ENCODE measurements at places on chromosomes 6 and 20. TPM values are rescaled to one million over a fixed set of nuclear protein-coding genes. Genes with fewer than 3 reads are reported as not detected.

DNA sequence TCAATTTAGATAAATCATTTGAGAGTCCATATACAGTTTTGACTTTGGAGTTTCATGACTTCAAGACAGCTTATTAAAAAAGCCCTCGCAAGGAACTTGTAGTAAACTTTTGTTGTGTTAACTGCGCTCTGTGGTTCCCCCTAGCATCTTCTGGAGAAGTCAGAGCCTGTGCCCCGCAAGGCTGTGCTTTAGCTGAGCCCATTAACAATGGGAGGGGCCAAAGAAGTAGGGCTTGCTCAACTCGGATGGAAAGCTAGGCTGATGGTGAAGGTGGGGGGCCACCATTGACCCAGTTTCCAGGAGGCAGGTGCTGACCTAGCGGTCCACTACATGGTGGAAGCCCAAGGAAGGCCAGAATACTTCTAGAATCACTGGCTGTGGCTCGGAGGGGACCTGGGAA is 29.3 kb upstream of the OVOL2 start:
- no peak for DNase-seq

DNA sequence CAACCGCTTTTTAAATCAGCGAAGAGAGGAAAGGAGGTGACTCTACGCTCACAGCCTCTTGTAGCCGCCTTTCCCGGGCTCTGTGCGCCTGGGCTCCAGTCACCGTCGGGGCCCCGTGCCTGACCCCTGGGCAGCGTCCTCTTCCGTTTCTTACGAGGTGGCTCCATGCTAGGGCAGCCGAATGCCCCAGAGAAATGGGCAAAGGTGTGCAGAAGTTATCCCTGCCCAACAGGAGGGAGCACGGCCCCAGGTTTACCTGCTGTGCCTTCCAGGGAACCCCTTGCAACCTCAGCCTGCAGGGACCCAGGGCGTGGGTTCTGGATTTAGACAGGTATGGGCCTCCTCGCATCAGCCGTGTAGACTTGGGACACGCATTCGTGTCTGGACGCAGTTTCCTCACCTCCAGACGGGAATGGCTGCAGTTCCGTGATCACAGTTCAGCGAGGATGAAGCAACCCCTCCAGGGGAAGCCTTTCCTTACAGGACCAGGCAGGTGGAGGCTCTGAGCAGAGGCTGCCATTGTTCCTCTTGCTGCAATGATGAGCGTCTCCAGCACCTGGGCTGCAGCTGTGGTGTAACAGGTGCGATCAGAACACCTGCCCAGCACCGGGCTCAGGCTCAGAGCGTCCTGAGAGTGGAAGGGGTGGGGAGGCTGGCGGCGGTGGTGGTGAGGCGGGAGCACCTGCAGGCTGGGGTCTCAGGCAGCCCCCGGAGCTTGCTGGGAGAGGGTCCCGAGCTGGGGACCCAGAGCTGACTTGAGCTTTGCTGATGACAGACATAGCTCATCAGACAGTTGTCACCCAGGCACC is 81.3 kb upstream of the BHLHE23 start:
- no peak for DNase-seq

- DNase-seq = peak; percentile 76
These were observed 49.1 kb downstream of the ARMC2 start for GRCh38 chr6:108897371-108897770.

- no peak for DNase-seq
These were observed 1.4 kb upstream of the RBPJL start for GRCh38 chr20:45305262-45305661.

DNA sequence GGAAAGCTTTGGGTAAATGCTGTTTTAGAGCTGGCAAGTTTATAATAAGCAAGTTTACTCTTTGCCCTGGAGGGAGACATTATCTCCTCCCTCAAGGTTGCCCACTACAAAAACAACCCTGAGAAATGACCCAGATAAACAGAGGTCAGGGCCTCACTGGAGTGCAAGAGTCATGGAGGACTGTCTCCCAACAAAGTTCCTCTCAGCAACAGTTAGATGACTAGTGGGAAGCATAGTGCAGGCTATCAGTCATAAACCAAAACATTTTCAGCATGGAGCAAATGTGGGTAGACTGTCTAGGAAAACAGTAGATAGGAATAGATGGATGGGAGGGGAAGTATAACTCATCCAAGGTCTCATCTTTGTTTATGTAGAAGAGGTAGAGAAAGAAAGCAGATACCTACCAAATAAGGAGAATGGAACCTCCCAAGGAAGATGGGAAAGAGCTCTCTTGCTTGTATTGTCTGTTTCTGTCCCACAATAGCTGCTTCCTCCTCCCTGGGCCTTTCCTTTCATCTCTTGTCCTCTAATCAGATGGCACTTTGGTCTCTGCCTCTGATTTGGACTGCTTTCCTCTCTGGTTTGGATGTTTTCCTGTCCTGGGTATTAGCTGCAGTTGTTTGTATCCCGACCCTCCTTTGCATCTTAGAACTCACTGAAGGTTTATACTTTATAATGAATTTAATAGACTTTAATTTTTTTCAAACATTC is 95.4 kb downstream of the WASF1 start:
- no peak for DNase-seq

GRCh38 chr6:116387374-116387773 is 16.6 kb downstream of the DSE start:
- DNase-seq = peak; percentile 53

- no peak for DNase-seq
These were observed 142.0 kb upstream of the PMEPA1 start for GRCh38 chr20:57851796-57852195.

DNA sequence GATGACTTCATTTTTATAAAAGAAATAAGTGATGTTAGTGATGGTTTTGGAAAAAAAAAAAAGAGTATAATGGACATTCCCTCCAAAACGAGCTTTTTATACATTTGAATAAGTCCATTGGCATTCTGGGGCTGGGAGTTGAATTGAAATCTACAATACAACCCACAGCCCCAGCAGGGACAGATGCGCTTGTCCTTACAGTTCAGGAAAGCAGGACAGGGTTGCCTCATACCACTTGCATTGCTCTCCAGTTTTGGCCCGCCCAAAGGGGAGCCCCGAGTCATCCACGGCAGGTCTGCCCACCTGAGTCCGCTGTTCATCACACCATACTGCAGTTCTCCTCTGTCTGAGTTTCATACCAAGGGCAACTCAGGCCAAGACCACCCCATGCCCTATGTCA is 46.2 kb downstream of the VAPB start:
- no peak for DNase-seq

The IL17F gene
- not detected for total RNA-seq

GRCh38 chr6:73017476-73017875 is 207.8 kb downstream of the KHDC1L start:
- no peak for DNase-seq

DNA sequence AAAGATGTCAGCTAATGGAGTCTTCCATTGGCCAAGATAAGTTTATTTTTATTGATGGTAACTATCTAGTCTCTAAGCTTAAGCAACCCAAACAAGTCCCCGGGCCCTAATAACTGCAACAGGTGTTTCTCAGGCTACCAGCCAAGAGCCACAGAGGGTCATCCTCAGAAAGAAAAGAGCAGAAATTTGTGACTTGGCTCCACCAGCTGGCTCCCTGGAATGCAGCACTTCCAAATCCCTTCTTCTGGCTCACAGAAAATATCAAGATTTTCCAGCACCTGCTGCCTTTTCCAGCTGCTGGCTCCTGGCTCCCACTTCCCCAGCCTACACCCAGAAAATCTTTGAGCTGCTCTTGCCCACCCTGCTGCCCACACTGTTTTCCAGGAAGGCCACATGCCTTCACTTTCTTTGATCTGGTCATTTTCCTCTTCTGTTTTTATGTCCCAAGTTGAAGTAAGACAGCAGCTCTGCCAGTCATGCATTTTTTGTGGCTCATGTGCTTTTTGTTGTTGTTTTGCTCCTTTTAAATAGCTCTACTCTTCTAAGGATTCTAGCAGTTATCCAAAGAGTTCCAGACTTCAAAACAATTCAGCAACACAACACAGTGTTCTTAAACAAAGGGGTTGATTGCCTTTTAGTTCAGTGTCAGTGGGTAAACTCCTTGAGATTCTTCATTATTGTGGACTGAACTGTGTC is 151.0 kb upstream of the SMLR1 start:
- DNase-seq = peak; percentile 79

The OOEP gene
- not detected for total RNA-seq

The SAMD10 gene
- 1.2 TPM for total RNA-seq
